ENCODE measurements at places on chromosomes 13 and 19.
A peak's percentile ranks its signal among the peaks of the same experiment; 100 is the strongest.

DNA sequence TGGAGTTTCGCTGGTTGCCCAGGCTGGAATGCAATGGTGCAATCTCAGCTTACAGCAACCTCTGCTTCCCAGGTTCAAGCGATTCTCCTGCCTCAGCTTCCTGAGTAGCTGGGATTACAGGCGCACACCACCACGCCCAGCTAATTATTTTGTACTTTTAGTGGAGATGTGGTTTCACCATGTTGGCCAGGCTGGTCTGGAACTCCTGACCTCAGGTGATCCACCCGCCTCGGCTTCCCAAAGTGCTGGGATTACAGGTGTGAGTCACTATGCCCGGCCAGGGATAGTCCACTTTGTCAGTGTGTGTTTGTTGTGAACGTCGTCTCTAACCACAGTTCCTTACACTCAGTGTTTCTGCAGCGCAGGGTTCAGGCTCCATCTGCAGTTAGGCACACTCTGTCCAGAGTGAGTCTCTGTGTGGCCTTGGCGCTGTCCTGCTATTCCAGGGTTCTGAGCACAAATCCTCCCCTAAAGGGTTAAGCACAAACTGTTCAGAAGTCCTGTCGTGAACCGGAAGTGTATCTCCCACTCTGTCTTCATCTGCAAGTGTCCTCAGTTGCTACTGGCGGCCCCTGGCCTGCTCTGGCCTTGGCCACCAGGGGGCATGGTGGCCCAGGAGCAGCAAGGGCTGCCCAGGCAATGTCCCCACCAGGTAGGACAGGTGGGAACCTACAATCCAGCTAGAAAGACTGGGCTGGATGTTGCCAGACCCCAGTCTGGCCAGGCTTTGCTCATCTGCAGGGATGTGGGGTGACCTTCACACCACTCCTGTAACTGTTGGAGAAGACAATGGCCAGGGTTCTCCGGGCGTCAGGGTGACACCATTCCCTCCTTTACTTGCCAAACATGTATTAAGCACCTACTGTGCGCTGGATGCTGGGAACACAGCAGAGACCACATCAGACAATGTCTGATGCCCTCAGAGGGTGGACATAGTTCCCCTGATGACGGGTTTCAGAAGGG lies 38.8 kb upstream of the GATAD2A start:
- DNase-seq, result peak; percentile 58

GRCh38 chr13:69955271-69955670 lies 152.4 kb upstream of the ATXN8OS start:
- DNase-seq, result no peak

DNA sequence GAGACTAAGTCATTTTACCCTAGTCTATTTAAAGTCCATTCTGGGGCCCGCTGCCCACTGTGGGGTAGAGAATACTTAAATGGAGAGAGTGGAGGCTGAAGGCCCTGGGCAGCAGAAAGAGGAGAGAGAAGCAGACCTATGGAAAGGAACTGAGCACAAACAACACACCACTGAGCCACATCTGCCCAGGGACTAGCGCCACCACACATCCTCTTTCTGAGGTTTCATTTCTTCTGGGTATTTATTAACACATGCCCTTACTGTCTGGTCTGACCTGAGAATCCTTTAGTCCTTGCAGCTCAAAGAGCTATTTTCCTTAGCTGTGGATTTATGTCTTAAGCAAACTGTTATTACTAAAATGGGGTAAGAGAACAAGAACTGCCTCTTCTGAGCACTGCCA lies 154.0 kb downstream of the NALCN start:
- DNase-seq, result no peak

GRCh38 chr19:16340654-16341053 lies 16.0 kb downstream of the KLF2 start:
- no peak for DNase-seq

DNA sequence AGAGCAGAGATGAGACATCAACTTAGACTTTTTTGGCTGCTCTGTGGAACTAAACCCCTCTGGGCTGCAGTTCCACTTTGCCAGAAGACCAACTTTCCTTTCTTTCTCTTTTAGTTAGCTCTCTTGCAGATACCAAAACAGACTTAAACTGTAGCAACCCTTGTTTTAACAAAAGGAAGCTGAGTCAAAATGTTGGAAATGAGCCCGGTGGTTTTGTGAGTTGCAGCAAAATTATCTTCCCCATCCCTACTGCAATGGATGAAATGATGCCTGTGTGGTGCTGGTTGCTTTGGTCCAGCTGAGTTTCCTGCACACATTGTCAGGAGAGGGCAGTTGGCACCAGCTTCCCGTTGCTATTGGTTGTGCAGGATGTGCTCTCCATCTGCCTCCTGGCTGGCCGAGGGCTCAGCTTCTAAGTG lies 115.3 kb downstream of the LRCH1 start:
- peak; percentile 30 for DNase-seq

DNA sequence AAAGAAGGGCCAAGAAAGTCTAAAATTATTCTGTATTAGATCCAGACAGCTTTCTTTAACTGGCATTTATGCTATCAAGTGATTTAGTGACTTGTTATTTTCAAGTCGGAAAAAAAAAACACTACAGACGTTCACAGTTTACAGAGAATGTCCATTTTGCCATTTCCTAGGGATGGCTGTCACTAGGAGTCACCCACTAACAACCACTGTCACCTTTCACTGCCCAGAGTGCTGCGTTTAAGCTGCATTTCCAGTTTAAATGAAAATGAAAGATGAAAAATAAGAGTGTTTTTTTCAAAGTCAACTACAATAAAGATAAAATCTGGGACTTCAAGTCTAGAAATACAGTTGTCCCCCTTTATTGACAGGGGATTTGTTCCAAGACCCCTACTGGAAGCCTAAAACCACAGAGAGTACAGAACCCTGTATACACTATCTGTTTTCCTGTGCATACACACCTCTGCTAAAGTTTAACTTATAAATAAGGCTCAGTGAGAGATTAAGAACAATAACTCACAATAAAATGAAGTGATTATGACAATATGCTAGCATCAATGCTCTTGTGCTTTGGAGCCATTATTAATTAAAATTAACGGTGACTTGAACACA lies 112.5 kb downstream of the SACS start:
- no peak for DNase-seq

GRCh38 chr19:2097203-2097885 lies 629 bp downstream of the IZUMO4 start:
- DNase-seq, result no peak

DNA sequence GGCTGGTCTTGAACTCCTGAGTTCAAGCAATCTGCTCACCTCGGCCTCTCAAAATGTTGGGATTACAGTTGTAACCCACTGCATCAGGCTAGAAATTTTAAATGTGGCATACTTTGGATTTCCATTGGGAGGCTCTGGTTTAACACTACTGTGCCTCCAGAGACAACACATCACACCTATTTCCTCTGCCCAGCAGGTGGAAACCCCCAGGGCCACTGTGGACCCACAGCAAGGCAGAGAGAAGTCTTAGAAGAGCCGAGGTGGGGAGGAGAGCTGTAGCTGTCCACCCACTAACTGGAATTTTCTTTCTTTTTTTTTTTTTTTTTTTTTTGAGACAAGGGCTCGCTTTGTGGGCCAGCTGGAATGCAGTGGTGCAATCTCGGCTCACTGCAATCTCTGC lies 39.4 kb downstream of the IER2 start:
- DNase-seq, result no peak

DNA sequence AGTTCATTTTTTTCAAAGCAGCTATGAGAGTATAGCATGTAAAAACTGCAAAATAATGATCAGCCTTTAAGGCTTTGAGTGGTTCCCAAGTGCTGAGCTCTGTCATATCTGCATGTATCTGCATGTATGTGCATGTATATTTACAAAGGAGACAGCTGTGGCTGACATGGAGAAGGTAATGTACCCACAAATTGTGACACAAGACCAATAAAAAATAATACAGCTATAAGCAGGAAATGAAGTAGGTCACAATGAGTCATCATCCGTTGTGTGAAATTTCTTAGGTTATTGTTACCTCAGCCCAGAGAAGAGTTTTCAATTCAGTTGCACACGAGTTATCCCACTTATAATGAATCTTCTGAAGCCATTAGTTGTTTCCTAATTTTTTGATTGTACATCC lies 60.9 kb upstream of the MED4 start:
- no peak for DNase-seq

GRCh38 chr13:24648983-24649687 lies 31.1 kb upstream of the ATP12A start:
- no peak for DNase-seq

DNA sequence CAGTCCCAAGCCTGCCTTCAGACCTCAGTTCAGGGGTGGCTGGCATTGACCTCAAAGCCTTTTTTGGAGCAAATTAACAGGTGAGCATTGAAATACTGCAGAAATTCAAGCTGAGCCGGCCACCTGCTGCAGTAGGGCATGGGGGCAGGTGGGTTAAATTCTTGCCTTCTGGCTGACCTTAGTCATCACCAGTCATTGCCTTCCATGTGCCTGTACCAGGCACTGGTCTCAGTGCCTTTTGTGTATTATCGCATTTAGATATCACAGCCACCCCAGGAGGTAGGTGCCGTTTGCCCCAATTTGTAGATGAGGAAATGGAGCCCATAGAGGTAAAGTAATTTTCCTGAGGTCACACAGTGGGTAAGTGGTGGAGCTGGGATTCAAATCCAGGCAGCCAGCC lies 7.2 kb downstream of the PPP1R37 start:
- no peak for DNase-seq

- no peak for DNase-seq
Observed at GRCh38 chr13:25689539-25689938, 317.8 kb downstream of the ATP8A2 start.

Measured in midbrain (tissue), 1 donor.